ENCODE measurements at places on chromosomes 4 and X.

- DNase-seq = no peak
Measured at GRCh38 chrX:100408713-100409609, 1.1 kb downstream of the PCDH19 start.

DNA sequence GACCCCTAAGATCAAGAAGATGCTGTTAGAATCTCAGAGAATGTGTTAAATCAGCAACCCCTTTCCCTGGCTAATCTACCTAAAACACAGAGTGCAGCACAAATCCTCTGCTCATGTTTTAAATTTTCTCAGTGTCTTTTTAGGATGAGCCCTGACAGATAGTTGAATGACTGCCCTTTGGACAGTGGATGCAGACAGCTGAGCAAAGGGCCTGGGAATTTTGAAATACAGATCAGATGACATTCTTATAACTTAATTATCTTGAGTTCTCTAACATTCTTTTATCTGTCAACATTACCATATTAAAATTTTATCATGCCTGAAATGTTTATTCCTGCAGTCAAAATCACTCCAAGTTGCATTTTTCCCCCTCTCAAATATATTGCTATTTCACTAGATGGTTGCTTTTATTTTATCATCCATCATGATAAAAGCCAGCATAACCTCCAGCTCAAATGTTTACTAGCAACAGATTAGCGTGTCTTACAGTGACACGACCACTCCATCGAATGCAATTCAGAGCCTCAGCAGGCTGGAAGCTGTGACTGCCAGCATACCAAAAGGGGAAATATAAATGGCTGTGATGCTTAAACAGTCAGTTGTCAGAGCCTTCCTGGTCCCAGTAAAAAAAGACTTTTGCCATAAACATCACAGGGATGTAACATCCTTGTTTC is 22.8 kb upstream of the ARHGAP24 start:
- DNase-seq = no peak

DNA sequence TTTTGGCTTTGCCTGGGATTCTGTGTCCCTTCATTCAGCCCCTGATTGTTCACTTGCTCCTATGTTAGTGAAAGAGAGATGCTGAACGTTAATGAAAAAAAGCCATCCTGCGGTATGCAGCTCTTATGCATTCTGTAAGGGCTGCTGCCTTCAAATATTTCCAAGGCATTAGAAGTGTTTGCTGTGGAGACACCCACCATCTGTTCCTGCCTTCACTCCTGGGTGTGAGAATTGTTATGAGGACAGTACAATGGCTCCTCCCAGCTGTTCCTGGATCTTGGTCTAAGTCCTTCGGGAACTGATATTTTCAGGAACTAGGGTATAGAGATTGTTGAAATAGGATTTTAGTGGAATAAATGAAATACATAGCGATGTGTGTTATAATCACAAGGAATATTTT is 427.1 kb upstream of the FAM47C start:
- no peak for DNase-seq

DNA sequence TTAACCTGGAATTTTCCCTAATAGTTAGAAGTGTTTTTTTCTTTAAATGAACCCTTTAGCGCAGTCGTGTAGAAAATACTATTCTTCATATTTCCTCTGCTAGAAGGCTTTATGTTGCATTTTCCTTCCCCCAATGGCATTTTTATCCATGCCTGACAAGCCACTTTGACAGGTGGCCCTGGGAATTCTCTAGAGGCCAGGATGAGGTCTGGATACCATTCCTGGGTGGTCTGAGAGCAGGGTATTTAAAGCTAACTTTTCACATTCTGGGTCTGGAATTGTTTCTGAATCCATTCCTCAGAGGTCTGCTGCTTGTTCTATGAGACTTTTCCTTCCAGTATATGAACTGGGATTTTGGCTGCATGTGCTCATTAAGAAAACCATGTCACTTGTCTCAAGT is 31.2 kb upstream of the PDGFRA start:
- no peak for DNase-seq

GRCh38 chrX:10900585-10901289 is 210.4 kb upstream of the HCCS start:
- no peak for DNase-seq

DNA sequence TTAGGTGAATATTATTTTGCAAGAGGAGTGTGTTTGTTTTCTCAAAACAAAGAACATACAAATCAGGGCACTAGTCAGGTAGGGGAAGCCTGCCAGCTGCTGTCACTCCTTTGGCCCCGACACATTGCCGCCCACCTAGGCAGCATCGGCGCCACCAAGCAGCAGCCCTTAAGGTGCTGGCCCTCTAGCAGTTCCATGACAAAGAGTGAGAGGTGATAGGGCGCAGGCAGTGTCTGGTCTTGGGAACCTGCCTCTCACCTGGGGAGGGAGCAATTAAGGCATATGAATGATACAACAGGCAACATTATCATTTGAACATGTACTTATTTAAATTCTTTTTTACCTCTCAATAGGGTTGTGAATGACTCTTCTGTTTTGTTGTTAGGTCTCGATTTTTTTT is 135.1 kb downstream of the PLS3 start:
- DNase-seq = no peak

DNA sequence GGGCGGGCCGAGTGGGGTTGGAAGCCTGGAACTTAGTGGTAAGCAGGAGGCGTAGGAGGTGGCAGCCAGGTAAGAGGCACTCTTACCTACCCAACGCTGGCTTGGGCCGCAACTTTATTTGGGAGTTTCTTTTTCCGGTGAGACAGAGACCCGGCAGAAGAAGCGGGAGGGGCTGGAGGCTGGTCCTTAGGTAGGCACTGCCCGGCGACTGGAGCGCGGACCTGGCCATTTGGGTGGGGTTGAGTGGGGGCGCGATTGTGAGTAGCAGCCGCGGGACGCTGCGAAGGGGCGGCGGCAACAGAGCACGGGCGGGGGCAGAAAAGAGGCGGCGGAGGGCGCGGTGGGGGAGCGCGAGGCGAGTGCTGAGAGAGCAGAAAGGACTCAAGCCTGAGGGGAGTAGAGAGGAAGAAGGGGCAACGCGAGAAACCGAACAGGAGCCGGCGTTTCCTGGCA is 334 bp upstream of the POU4F2 start:
- no peak for DNase-seq

DNA sequence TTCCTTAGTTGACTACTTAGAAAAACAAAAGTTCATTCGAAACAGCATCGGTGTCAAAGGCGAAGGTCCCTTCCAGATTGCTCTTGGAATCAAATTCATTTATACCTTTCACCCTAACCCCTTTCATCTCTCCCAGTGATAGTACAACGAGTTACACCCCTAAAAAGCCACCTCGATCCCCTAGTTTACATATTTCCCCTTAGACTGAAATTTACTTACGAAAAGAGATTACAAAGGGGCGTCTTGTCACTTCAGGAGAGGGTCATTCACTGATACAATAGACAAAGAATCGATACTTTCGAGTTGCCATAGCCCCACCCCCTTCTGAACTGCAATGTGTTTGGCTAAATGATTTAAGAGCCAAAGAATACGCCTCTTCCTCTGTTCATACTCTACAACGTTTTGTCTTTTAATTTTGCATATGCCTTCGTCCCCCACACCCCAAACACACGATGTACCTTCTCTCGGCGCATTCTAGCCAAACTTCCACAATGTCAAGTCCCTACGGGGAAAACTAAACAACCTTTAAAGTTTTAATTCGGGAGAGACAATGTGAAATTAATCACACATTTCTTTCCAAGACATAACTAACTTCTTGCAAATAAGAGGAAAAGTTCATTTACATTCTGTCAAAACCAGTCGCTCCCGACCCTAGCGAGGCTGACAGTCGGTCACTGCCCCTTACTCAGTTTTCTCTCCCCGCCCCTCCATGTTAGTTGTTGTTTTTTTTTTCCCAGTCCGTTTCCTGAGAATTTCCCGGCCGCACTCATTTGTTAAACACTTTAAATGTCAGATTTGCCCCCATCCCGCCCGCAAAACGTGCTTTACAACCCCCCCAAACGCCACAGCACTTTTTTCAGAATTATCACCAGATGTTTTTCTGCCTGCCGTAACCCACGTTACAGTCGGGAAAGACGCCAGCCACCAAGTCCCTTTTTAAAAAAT is 88.6 kb downstream of the HPRT1 start:
- DNase-seq = no peak

- no peak for DNase-seq
Measured at GRCh38 chrX:39301036-39301435, 499.8 kb downstream of the MID1IP1 start.

DNA sequence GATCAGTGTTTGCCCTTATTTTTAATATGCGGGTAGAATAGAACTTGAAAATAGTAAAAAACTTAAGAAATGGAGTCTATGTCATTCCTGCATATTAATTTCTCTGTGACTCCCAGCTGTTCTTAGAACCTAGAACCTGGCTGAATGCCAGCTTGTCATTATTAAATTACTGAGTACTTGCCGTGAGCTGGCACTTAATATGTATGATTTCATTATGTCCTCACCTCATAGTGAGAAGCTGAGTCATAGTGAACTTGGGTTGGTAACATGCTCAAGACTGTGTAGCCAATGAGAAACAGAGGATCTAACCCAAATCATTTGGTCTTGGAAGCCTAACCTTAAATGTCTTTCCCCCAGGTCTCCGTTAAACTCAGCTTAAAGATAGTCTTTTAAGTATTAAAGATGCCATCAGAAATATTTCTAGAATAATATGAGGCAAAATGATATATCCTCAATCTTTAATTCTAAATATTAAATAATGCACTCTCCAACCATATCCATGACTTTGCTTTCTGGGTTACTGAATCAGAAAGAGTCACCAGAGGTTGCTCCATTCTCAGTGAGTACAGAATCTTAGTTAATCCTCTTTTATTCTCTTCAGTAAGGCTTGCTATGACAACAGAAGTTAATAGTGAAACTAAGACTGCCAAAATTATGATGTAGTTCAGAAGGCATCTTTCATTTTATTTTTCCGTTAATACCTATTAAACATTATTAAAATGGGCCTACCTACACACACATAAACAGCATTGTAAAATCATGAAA is 58.6 kb upstream of the TLL1 start:
- DNase-seq = no peak
